ENCODE measurements at places on chromosomes 2 and 18.

- no peak for DNase-seq
Measured at GRCh38 chr2:23449413-23449812, 64.4 kb downstream of the KLHL29 start.

GRCh38 chr18:64238076-64238475 is 89.2 kb upstream of the LINC00305 start:
- no peak for DNase-seq

DNA sequence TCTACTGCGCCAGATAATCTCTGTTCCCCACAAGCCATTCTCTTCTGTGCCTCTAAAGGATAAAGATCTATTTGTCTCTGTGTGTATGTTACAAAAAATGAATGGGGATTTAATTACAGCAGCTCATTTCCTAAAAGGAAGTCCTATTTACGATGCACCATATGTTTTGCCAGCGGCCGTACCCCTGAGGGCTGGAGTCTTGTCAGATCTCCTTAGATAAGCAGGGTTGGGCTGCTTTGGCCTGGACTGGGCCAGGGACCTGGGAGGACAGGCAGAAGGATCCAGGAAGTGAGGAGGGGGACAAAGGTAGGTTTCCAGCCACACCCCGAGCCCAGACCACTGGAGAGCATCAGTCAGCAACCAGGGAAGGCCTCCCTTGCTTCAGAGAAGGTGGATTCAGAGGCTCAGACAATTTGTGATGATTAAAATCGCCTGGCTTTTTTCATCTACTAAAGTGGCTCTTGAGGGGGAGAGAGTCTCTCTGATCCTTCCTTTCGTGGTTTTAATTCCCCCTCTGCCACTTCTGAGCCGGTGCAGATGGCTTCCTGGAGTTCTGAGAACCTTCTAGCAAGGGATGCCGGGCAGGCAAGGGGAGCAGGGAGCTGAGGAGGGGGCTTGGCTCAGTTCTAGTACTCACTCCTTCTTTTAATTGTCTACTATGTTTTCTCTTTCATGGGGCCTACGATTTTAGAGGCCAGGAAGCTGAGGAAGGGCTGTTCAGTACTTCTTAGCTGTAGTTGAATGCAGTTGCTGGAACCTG is 42.1 kb downstream of the MYCN start:
- no peak for DNase-seq

GRCh38 chr2:34736482-34736881 is 1137.4 kb upstream of the FAM98A start:
- DNase-seq = no peak

DNA sequence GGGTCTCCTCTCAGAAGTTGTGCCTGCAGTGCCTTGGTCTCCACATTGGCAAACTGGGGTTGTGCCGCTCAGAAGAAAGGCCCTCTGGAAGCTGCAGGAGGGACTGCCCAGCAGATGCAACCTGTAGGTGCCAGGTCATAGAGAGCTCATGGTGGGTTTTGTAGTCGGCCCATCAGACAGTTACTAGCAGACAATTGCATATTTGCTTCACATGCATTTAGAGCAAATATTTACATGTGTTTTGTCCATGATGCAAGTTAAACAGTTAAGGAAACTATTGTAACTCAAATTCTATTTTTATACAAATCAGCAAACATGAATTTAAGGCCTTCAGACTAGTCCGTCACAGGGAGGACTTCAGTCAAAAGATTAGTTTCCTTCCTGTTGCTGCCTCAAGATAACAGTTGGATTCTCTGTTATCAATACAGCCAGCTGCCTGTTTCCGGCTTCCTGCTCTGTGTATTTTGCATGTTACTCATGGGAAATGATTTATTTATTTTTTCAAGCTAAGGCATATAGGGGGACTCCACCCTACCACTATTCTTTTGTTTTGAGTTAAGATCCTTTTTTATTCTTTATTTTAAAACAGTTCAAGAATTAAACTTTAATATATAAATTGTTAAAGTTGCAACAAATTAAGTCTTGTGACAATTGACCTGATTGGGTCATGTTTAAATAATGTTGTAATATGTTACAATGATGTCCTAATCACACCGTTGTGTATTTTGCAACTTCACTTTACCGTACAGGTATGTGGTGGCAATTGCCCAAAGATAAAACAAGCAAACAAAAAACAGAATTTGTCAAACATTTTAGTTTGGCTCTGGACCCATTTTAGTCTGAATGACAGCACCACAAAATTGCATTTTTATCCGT is 133.5 kb downstream of the SPTBN1 start:
- no peak for DNase-seq

DNA sequence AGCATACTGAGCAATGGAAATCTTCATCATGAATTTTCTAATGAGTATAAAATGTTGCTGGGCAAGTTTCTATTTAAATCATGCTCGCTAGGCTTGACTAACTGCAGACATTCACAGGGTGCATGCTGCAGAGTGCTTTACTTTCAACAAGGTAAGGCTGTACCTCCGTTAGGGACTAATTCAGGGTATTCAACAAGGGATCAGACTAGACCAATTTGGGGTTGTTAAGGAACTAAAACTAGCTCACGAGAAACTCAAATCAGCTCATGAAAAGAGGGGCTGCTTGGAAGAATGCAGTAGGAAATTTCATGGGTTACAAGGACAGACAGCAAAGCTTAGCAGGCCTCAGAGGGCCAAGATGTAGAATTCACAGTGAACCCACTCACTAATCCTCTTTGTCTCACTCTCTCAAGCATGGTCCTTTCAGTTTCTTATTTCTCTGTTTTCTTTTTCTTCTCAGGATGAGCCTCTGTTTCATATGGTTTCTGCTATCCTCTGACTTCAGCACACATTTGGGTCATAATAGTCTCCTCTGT is 2.2 kb downstream of the MYO3B start:
- no peak for DNase-seq

- DNase-seq = no peak
Measured at GRCh38 chr18:55420665-55421307, 167.2 kb downstream of the TCF4 start.

DNA sequence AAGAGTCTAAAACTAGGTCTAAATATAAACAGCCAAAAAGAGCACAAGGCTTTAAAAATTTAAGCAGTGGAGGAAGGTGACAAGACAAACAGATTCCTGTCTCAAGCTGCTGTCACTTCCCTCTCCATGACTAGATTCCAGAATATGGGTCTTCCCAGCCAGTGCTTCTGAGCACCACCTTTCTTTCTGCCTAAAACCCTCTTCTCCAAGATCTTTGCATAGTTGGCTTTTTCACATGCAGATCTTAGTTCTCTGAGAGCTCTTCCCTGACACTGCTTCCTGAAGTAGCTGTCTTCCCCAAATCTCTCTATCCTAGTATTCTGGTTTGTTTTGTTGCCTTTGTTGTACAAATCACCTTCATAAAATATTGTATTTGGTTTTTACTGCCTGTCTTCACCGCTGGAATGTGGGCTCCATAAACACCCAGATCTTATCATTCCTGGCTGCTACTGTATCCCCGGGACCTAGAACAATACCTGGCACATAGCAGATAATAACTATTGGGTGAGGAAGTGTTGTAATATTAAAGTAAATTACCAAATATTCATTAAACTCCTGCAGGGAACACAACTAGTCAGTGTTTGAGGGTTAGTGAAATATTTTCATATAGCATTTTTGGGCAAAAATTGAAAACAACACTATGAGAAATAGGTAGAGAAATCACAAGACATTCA is 150.2 kb downstream of the CCDC85A start:
- no peak for DNase-seq

GRCh38 chr2:196361606-196362326 is 190.4 kb upstream of the STK17B start:
- no peak for DNase-seq

DNA sequence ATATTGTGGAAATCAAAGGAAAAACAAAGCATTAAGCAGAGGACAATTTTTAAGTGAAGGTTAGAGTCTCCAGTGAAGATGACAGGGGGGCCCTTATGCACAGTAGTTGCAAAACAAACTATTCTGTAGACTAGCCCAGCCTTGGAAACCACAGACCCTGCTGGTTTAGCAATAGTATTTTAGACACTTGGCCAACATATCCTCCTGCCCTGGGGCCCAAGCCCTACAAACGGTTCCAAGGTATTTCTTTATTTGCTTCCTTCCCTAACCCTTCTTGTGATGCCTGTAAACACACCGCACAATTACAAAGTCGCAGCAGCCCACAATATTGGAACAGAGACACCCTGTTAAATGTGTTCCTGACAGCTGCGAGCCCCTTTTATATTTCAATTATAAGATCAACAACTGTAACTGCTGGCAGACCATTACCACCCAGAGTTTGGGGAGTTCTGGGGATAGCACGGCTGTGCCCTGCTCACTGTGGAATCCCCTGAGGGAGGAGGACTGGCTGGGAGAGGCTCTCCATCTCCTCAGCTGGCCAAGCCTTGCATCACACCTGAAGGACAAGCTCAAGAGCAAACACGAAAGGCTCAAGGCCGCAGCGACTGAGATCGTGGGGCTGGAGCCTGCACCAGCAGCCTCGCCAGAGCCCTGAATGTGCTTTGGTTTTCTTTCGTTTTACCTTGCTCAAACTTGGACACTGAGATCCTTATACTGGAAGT is 282.2 kb upstream of the ATP5MC3 start:
- DNase-seq = no peak

DNA sequence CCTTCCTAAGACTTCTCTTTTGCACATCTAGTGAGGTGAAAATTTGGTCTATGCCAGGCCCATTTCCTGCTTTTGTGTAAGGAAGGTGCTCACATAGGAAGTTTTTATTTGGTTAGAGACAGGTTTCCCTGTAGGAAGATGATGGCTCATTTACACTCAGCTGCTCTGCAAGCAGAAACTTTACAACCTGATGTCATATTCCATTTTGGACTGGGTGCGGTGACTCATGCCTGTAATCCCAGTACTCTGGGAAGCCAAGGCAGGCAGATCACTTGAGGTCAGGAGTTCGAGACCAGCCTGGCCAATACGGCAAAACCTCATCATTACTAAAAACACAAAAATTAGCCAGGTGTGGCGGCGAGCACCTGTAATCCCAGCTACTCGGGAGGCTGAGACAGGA is 35.8 kb downstream of the CASP10 start:
- no peak for DNase-seq

GRCh38 chr2:237200462-237200861 is 114.8 kb downstream of the COPS8 start:
- no peak for DNase-seq

GRCh38 chr2:42929546-42930024 is 137.2 kb upstream of the HAAO start:
- no peak for DNase-seq

DNA sequence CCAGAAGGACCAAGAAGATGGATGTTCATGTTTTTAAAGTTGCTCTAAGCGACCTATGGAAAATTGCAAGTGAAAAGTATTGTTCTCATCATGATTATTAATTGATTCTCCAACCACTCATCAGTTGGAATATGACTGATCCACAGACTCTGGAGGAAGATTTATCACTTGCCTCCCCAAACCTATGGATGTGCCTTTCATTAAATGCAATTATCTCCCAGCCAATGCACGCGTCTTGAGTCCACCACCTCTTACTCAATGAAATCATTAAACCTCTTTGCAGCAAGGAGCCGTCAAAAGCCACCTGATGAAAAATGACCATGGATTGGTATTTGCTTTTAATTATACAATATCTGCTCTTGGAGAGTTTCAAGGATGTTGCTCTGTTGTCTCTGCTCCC is 165.6 kb downstream of the LRRTM1 start:
- no peak for DNase-seq

DNA sequence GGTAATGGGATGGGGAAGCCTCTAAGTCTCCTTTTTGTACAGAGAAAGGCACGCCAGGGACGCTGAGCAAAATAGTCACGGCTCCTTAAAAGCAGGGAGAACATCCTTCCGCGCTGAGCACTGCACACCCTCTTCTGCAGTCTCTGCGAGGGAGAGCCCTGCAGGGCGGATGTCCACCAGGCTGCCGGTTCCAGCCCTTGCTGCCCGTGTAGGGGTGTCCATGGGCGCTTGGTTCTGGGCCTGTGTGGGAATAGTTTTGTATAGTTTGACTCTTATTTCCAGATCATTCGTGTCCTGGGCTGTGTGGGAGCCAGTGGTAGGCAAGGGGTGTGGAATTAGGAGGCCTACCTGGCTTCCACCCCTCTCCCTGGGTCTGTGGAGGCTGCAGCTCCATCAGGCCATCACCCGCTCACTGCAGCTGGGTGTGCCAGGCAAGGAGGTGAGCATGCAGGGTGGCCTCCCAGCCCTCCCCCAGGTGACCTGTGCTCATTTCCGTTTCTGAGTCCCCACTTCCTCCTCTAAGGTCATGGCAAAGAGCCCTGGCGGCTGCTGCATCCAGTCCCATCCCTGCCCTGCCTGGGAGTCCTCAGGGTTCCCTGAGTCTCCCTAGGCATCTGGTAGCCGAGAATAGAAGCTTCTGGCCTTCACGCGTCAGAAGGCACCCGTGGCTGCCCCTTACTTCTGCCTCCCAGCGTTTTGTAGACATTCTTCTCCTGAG is 202.6 kb downstream of the LDLRAD4 start:
- DNase-seq = no peak

DNA sequence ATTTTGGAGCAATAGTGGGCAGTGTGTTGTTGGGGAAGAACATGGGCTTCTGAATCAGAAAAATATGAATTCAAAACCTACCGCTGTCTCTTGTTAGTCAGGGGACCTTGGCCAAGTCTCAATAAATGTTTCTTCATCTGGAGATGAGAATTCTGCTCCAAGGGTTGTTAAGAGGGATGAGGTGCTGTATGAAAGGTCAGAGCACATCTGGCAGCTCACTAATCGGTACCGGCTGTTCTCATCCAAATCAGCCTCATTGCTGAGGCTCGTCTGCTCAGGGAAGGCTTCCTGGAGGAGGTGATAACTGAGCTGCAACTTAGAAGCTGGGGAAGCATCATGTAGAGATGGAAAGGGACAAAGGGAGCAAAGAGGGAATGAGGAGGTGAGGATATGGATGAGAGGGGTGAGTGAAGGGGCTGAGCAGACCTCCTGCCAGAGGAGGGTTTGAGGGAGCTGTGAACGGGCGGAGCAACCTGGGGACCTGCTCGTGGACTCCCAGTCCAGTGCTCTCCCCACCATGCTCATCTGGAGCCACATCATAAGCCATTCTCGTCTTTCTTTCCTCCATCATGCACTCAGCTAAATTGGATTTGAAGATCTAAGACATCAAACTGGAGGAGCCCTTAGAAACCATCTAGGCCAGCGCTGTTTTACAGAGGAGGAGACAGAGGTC is 47.4 kb downstream of the GREB1 start:
- no peak for DNase-seq

- no peak for DNase-seq
Measured at GRCh38 chr2:39304200-39304599, 60.4 kb upstream of the CDKL4 start.

DNA sequence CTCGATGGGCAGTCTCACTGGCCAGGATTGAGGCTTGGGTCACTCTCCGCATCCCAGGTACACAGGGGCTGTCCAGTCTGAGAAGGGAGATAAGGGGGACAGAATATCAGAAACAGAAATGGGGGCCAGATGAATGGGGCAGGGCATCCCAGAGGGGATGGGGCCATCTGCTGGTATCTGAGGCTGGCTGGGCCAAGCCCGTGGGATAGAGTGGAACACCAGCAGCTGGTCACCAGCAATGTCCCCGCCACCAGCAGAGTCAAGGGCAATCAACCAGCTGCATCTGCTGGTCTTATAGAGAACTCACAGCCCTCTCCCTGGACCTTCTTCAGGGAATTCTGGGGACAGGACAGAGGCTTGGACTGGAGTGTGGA is 128.8 kb upstream of the HAAO start:
- DNase-seq = no peak

- DNase-seq = no peak
Measured at GRCh38 chr2:39403311-39403710, 33.8 kb downstream of the MAP4K3 start.

- no peak for DNase-seq
Measured at GRCh38 chr18:70261141-70261788, 27.6 kb upstream of the SOCS6 start.

Data from NCI-H1105 (cell line).